ENCODE measurements at places on chromosomes 2 and 18.
A peak's percentile ranks its signal among the peaks of the same experiment; 100 is the strongest.

- DNase-seq = no peak
Observed at GRCh38 chr18:63376538-63376937, 9.5 kb upstream of the KDSR start.

DNA sequence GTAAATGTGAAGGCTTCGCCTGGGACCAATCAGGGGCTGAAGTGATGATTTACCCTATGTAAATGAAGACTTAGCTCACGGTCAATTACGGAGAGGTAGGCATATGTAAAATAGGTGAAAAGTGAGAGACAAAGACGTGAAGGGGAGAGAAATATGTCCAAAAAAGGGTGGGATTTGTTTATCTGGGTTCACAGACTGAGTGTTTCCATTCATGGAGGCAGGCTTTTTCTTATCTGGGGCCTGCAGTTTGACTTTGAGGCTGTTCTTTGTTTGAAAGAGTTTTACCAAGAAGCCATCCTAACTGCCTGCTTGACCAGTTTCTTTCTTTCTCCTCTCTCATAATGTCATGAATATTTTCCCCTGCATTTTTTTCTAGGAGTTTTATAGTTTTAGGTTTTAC is 202.7 kb downstream of the NYAP2 start:
- DNase-seq = no peak

DNA sequence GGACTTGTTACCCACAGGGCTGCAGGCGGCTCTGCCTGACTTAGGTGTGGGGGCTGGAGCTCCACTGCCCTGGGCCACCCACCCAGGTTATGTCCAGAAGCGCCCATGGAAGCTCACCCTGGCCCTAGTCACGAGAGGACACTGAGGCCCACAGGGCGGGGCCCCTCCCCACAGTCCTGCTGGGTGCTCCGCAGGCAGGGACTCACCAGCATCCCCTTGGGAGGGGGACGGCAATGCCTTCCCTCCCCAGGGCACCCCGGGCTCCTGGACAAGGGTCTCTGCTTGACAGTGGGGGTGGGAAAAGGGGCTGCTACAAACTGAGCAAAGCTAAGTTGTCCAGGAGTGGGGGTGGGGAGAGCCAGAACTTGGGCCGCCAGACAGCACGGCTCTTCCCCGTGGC is 60.5 kb downstream of the AQP12A start:
- DNase-seq = no peak

GRCh38 chr2:156697906-156698305 is 261.7 kb downstream of the GPD2 start:
- no peak for DNase-seq

- no peak for DNase-seq
Observed at GRCh38 chr2:109336296-109336695, 207.3 kb downstream of the SH3RF3 start.

- peak; percentile 87 for DNase-seq
Observed at GRCh38 chr18:35290094-35290735, at the start of gene ZSCAN30. Gene ZSCAN30 (minus strand): TSS chr18:35290229. CDS start chr18:35264352, 25,877 bp downstream.

- no peak for DNase-seq
Observed at GRCh38 chr2:131417886-131418285, 53.9 kb upstream of the RAB6D start.

GRCh38 chr2:148622366-148622765 is 22.2 kb upstream of the EPC2 start:
- DNase-seq = no peak

DNA sequence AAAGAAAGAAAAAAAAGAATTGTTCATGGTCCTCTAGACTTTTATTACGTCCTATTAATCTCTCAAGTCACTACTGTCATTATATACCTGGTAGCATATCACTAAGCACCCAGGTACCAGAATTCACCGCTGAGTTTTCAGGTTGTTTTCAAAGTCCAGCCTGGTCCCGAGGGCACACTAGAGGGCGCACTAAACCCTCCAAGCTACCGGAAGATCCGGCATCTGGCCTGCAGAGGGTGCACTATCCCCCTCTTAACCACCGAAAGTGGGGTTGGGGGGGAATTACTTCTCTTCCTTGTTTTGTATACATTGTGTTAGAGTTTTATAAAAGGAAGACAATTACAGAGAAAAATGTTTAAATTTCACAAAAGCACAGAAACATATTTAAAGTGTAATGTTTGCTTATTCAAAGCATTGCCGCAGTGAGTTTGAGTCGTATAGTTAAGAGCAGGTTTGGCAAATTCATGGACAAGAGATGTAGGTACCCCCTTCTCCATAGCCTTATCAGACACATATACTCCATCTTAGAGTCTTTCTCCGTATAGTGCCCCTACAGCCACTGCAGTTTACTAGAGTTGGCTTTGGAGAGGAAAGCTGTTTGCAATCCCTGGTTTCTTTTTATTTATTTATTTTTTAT is 19.2 kb downstream of the MOGAT1 start:
- peak; percentile 41 for DNase-seq

GRCh38 chr2:162965191-162965590 is 126.6 kb upstream of the KCNH7 start:
- no peak for DNase-seq

DNA sequence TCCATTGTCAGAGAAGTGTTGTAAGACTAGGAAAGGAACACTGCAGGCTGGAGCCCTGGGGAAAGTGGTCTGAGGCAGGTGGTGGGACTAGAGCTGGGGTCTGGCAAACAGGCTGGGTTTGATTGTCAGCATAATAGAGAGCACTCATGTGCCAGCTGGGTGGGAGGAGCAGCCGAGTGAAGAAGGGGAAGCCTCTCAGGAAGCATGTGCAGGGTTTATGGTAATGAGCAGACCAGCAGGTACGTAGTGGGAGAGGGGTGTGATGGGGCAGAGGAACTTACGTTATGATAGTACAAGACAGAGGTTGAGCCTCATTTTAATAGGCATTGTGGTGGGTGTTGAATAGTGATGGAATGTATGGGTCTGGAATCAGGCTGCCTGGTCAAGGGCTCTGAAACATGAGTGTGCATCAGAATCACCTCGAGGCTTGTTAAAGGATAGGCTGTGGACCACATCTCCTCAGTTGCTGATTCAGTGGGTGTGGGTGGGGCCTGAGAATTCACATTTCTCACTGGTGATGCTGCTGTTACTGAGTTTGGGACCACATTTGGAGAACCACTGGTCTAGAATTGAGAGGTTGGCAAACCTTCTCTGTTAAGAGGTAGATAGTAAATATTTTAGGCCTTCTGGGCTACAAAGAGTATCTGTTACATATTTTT is 1.7 kb upstream of the MGAT5 start:
- DNase-seq = no peak

DNA sequence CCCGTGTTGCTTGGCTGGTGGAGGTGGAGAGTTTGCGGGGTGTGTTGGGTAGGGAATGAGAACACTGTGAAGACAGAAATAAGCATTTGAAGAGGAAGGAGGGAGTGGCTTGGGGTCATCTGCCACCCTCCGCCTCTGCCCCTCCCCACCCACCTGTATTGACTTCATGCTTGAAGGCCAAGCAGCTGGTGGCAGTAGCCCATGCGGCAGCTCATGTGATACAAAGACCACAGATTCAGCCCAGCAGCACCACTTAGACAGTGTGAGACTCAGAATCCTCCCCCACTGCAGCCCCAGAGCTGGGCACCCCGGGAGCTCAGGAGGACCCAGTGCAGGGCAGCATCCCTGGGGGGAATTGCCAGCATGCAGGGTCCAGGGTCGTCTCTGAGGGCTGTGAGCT is 15.4 kb downstream of the NPPC start:
- DNase-seq = no peak

Data from LNCaP clone FGC (cell line).